ENCODE measurements at places on chromosomes 7 and 10.
A peak's percentile ranks its signal among the peaks of the same experiment; 100 is the strongest.

GRCh38 chr10:5442065-5442989, 30.0 kb downstream of the NET1 start:
- DNase-seq, result peak; percentile 58

GRCh38 chr10:125201791-125202622, 41.6 kb upstream of the CTBP2 start:
- DNase-seq, result no peak

GRCh38 chr10:14543046-14543903, 212.6 kb upstream of the FRMD4A start:
- no peak for DNase-seq

DNA sequence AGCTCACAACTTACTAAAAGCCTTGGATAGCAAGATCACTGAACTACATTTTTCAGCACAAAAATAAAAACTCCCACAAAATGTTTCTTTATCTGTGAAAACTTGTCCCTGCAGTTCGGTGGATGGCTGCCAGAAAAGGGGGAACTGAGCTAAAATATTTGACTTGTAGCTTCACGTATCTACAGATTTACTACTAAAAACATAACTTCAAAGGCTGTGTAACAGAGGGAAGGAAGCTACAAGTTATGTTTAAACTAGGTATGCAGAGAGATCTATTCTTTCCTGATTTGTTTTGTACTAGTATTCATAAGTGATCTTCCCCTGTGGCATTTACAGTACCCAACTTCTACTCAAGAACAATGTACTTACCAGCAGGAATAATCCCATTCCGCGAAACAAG, 25.1 kb downstream of the SGCE start:
- no peak for DNase-seq

GRCh38 chr7:137652721-137653120, 194.1 kb downstream of the DGKI start:
- DNase-seq, result no peak

DNA sequence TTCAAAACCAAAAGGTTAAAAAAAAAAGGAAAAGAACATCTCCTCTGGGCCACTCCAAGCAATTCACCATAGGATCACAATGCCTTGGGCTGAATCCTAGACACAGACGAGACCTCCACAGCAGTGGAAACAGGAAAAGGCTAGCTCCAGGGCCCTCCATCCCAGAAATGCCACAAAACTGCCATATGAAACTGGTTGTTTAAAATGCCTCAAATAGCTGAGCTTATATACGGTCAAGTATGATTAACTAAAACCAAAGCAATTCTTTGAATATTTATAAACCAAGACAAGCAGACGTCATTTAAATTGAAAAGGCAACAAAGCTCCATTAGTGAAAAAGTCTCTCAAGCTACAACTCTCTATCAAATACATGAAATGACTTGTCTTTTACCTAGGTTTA, 63.1 kb downstream of the DOCK4 start:
- DNase-seq, result no peak

DNA sequence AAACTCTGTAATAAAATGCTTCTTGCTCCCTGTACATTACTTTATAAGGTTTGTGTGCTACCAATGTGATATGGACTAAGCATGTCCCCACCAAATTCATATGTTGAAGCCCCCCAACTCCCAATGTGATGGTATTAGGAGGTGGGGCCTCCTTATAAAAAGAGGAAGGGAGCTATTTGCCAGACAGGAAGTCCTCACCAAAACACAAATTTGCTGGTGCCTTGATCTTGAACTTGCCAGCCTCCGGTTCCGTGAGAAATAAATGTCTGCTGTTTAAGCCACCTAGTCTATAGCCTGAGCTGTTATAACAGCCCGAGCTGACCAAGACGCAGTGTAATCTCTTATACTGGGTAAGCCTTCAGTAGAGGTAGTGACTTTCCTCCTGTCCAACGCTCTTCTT, 114.5 kb downstream of the INHBA start:
- DNase-seq, result no peak

DNA sequence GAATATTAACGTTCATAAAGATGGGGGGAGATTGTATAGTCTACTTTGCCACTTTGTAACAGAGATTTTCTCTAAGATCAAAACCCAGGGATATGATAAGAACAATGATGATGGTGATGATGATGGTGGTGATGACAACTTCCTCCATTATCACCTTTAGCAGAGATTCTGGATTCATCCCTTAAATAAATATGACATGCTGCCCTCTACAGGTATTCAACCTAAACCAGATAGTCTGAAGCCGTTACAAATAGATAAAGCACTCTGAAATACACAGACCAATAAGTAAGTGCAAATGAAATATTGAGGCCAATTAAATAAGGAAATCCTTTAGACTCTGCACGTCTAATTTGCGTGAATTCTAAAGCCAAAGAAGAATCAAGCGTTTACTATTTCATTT, 211.5 kb downstream of the CREB5 start:
- peak; percentile 18 for DNase-seq

DNA sequence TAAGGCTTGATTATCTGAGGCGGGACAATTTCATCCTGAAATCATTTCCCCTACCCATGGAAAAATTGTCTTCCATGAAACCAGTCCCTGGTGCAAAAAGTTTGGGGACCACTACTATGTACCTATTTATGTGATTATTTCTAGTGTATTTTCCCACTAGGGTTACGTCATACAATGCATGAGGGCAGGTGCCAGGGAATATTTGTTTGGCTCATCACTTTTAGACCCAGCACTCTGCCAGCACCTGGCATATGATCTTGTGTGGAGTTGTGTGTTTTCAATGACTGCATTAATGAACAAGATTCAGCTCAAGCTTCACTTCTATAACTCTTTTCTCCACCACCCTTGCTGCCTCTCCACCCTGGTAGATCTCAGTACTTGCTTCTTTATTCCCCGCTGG, 73.3 kb upstream of the TNKS2 start:
- DNase-seq, result peak; percentile 16

DNA sequence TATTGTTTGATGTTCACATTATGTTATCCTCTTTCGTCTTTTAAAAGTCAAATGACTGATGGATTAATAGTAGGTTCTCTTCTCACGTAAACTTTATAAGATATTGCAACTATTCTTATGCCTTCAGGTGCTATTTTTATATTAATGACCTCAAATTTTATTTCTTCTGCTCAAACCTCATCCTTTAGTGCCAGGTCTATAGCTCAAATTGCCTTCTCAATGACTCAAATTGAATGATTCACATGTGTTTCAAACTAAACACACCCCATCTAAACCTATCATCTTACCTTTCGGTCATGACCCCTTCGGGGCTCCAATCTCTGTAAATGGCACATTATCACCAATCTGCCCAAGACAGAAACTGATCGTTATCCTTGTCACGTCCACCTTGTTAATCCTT, 22.0 kb upstream of the LIPF start:
- DNase-seq, result no peak

Data from RPMI8226 (cell line).